ENCODE measurements at places on chromosomes 6 and 20. TPM values are rescaled to one million over a fixed set of nuclear protein-coding genes. Genes with fewer than 3 reads are reported as not detected.

- no peak for DNase-seq
Observed at GRCh38 chr6:71258078-71258866, 30.3 kb upstream of the OGFRL1 start.

GRCh38 chr20:17155401-17155800 is 71.4 kb upstream of the PCSK2 start:
- no peak for DNase-seq

GRCh38 chr6:21522797-21523456 is 70.6 kb upstream of the SOX4 start:
- DNase-seq = no peak

DNA sequence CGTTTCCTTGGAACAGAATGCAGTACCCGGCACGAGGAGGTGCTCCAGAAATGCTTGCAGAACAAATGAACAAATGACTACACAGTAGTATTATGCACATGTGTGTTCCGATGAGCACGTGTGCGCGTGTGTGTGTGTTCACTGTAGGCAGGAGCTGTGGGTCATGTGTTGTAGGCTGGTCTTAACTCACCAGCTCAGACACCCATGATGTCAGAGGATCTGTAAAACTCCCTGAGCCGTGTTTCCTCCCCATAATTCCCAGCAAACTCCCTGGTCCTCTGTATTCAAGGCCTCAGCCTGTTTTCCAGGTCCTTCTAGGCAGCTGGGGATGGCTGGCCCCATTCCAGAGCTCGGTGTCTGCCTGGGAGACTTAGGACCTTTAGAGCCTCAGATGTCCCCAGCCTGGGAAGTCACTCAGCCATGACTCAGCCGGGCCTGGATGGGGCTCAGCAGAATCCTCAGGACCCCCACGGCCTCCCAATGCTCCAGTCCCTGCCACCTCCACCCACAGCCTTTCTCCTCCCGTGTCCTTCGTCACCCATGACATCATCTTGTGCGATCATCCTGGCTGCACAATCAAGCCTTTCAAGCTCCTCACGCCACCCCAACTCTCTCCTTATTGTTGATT is 475.0 kb upstream of the SULF2 start:
- DNase-seq = no peak

GRCh38 chr20:1804554-1804956 is 90.7 kb upstream of the SIRPA start:
- no peak for DNase-seq

GRCh38 chr20:8309634-8310033 is 177.6 kb downstream of the PLCB1 start:
- DNase-seq = peak; percentile 27

GRCh38 chr20:20411836-20412235 is 43.9 kb downstream of the INSM1 start:
- DNase-seq = no peak

- no peak for DNase-seq
Observed at GRCh38 chr6:1627827-1628560, 18.3 kb downstream of the FOXC1 start.

Gene ENPP3
- total RNA-seq = 0.29 TPM

Gene NKAPL
- total RNA-seq = not detected

Gene MUCL3
- not detected for total RNA-seq

Gene MAP3K5
- total RNA-seq = 7.2 TPM

Gene EPPIN
- not detected for total RNA-seq

Measured in Caki2 (cell line).